ENCODE measurements at places on chromosomes 4 and X.

- no peak for DNase-seq
Observed at GRCh38 chr4:158461336-158461735, 60.3 kb upstream of the RXFP1 start.

DNA sequence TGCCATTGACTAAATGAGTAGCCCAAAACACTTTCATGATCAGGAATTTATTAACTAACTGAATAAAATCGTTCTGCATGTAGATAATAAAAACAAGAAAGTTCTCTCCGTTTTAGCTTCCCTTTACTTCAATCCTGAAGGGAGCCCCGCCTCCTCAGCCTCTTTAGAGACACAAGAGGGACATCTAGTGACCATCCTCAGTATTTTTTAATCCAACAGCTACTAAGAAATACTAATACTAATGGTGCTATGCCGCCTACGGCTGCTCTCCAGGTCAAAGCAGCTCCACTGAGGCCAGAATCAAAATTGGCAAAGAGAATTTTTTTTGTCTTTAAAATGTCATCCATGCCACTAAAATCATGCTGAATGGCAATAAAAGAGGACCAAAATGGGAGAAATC is 3.2 kb upstream of the PCDH19 start:
- peak; percentile 7 for DNase-seq

GRCh38 chrX:134569306-134569705 is 89.0 kb downstream of the PLAC1 start:
- DNase-seq: no peak

DNA sequence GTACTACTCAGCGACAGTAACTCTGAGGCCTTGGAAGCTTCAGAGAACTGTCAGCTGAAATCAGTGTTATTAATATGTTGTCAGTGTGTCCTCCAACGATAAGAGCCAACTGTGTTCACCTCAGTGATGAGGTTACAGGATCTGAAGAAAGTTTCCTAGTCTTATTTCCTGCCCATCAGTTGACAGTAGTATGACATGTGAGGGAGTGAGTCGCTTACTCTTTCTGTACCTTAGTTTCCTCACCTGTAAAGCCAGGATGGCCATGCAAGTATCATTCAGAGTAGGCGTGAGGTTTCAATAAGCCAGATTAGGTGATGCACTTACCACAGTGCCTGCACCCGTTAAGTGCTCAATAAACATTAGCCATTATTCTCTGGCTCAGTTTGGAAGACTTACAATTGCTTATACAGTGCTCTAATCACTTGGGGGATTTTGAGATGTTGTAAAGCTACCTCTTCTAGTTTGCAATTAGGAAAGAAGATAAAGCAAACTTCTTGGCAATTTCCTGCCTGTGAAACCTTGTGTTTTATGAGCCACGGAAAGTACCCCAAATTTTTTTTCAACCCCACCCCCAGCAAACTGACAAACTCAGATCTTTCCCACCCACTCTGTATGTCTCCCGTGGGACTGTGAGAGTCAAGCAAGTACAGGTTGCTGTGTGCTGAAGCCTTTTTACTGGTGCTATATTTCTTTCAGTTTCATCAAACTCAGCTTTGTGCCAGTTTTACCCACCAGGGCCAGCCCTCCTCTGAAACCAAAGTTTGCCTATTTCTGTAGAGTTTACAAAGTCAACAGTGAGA is 62.2 kb downstream of the ANXA3 start:
- no peak for DNase-seq

DNA sequence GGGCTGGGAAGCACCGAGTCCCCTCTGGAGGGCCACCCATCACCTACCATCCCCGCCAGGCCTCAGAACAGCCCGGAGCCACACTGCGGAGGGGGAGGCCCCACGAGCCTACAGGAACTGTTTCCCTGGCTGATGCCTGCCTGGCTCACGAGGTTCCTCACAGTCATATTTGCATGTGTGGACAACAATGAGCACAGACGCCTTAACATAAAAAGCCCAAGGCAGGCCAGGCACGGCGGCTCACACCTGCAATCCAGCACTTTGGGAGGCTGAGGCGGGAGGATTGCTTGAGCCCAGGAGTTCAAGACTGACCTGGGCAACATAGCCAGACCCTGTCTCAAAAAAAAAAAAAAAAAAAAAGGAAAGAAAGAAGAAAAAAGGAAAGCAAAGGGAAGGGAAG is 125.9 kb downstream of the FAM53A start:
- no peak for DNase-seq

- DNase-seq: no peak
Observed at GRCh38 chr4:146450524-146450923, 71.2 kb downstream of the SLC10A7 start.

GRCh38 chr4:148330724-148331123 is 111.5 kb downstream of the NR3C2 start:
- DNase-seq: no peak

GRCh38 chr4:76067652-76068286 is 6.7 kb upstream of the ART3 start:
- DNase-seq: peak; percentile 56

DNA sequence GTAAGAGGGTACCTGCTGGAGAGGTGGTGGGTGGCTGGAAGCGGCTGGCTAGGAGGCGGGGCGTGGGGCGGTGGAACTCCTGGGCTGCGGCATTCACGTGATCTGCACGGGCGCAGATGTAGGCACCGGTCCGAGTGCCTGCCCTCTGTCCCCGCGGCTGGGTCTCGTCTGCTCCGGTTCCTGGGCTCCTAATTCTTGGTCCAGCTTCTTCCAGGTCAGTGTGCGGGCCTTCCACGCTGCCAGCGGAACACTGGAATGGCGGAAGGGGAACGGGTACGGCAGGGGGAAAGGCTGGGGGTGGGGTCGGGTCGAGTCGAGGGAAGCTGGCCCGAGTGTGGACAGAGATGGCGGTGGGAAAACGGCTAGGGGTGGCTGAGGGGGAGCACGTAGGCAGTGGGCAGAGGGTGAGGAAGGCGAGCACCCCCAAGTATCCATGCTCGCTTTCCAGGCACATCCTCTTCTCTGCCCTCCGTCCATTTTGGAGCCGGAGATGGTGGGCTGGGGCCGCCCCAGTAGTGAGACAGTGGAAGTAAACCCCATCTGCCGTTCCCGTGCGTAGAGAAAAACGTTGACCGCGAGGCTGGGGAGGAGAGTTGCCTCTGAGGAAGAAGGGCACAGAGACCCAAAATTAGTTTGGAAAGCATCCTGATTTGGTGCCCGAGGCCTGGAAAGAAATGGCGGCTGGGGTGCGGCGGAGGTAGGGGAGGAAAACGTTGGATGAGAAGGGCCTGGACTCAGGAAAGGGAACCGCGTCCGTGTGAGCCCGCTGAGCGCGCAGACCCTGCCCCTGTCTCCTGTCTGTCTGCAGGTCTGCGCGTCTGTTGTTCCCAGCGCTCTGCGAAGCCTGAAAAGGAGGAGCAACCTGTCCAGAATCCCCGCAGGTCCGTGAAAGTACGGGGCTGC is at the start of gene TCEAL4:
Gene TCEAL4 (plus strand): TSS at position 105 of the 903 bp plus-strand sequence. CDS start 1,161 bp downstream, outside the sequence.
- DNase-seq: no peak

DNA sequence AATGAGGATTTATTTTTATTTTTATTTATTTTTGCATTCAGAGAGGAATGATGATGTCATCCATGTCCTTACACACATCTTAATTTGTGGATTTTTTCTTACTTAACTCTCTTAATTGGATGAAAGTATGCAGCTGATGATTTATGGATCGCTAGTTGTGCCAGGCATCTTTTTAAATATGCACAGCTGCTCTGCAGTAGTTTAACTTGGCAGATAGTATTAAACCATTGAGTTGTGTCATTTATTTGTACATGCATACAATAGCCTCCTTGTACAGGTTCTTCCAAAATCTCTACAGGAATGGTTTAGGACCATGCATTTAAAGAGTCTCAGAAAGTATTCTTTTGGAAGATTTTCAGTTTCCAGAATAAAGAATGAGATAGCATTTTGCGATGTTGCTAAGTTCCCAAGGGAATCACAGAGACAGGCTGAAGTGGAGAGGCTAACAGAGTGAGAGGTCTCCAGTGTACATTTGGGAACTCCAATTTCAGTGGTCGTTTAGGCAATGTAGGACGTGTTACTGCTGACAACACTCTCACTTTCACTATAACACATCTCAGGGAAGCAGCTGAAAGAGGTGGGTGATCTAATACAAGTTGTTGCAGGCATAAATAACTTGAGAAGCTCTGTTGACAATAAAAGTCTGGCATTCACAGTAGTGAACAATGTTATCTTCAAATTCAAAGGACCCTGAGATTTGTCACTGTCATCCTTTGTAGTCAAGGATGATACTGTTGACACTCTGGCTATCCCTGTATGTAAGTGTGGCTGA is 49.9 kb upstream of the SCRG1 start:
- no peak for DNase-seq

DNA sequence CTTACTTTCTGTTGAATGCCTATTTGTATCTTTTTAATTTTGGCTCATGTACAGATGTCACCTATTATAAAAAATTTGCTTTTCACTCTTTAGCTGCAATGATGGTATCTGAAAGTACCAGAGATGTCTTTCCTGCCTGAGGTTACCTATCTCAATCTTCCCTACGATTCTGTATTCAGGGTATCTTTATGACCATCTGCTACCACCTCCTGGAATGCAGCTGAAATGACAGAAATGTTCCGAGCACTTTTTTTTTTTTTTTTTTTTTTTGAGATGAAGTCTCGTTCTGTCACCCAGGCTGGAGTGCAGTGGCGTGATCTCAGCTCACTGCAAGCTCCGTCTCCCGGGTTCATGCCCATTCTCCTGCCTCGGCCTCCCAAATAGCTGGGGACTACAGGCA is 136.4 kb downstream of the REPS2 start:
- DNase-seq: no peak

DNA sequence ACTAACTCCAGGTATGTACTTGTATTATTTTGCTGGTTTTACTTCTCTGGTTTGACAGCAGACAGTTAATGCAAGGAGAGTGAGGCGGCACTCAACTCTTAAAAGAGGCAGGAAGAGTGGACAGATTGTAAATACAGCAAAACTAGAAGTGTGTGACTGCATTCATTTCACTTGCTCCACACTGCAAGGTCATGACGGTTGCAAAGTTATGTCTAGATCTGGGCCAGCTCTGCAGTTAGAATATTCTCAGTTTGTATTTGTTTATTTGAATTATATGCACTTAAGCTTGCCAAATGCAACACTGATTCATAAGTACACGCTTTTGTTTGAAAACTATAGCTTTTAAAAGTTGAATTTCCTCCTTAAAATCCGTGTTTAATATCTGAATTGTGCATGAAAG is 148.9 kb downstream of the STIM2 start:
- no peak for DNase-seq

GRCh38 chrX:97787311-97787710 is 903.6 kb downstream of the RPA4 start:
- no peak for DNase-seq

- DNase-seq: no peak
Observed at GRCh38 chr4:18961266-18961665, 939.7 kb upstream of the LCORL start.

DNA sequence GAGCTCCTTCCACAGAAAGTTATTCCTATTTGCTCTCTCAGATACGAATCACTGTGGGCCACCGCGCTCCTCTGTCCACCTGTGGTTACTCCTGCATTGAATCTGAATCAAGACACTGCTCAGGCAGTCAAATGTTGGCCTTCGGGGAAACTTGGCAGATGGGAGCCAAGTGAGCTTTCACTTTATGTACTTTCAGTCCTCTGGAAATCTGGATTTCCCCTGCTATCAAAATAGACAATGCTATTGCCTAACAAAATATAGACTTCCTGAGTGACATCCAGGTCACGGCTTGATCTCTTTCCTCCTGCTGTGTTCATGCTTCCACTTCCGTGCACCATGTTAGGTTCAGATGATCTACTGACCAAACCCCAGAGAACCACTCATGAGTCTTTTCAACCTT is 43.8 kb downstream of the FHL1 start:
- DNase-seq: no peak

DNA sequence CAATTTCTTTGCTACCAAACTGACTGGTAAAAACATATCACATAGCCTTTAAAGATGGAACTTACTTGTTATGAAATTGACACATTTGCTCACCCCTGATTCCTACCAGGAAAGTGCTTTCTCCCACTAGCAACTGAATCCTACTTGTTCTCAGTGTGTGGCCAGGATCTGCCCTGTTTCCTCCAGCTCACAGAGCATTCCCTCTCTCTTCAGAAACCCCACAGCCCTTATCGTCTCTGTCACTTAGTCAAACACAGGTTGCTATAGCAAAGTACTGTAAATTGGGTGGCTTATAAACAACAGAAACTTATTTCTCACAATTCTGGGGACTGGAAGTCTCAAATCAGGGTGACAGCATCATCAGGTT is 265.2 kb upstream of the BOD1L1 start:
- no peak for DNase-seq

DNA sequence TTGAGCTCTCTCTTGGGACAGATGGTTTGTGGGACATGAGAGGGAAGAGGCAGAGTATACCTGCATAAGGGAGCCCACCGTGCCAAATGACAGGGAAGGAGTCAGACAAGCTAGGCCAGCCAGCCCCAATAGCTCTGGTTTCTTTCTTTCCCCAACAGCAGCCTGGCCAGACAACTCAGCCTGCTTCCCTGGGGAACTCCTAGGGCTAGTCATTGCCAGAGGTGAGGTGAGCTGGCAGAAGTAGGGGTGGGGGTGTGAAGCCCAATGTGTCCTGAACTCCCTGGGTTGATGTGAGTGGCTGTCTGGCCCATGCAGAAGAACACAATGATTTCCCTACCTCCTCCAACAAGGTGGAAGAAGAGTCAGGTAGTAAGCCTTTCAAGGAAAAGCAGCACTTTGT is 135.5 kb downstream of the AMMECR1 start:
- no peak for DNase-seq

- DNase-seq: no peak
Observed at GRCh38 chrX:68534691-68535090, 35.8 kb downstream of the YIPF6 start.

DNA sequence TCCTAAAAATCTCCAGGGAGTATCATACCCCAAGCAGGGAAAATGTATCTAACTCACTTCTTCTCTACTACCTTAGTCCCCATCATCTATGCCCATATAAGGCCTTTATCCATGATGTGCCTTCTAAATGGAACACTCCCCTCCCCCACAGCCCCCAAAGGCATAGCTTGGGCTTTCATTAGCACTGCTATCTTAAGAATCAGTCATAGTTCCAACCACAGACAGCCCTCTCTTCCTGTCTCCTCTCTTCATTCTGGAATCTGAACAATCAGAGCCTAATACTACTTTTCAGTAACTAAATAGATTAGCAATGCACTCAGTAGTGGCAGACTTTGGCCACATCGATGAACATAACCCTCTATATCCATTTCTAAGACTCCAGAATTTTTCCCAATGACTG is 313.2 kb upstream of the DKK2 start:
- no peak for DNase-seq

DNA sequence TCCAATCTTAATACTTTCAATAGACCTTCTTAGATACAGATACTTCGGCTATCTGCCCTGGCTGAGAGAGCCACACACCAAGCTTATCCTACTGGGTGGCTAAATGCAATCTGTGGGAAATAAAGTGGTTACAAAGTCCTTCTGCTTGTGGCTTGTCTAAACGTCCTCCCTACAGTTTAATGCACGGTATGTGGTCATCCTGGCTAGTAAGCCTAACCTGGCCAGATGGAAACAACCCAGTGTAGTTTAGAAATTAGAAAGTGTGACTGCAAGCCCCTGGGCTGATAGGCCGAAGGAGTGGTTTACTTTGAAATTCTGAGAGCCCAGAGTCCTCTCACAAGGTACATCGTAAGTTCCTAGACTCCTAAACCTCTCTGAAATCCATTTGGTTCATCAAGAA is 47.9 kb downstream of the HELT start:
- DNase-seq: no peak

All from thymus (tissue), 14 donors.